ENCODE measurements at places on chromosomes 6 and 20. TPM values are rescaled to one million over a fixed set of nuclear protein-coding genes. Genes with fewer than 3 reads are reported as not detected.

TRDN gene
- polyA plus RNA-seq = 2.7 TPM

SLC32A1 gene
- polyA plus RNA-seq = 1.4 TPM

HDGFL1 gene
- polyA plus RNA-seq = not detected

STAU1 gene
- 125 TPM for polyA plus RNA-seq

CALHM4 gene
- polyA plus RNA-seq = 1.3 TPM

PSORS1C1 gene
- polyA plus RNA-seq = 0.40 TPM

HLA-DOB gene
- polyA plus RNA-seq = 0.26 TPM

METTL24 gene
- polyA plus RNA-seq = 14.4 TPM

ERVFRD-1 gene
- polyA plus RNA-seq = 0.08 TPM

MCUR1 gene
- polyA plus RNA-seq = 63.1 TPM

SIGLEC1 gene
- 0.72 TPM for polyA plus RNA-seq

POU3F2 gene
- 0.08 TPM for polyA plus RNA-seq

ADGRF5 gene
- polyA plus RNA-seq = 31.0 TPM

SLC17A9 gene
- 1.1 TPM for polyA plus RNA-seq

TBX18 gene
- 6.6 TPM for polyA plus RNA-seq

SNX21 gene
- polyA plus RNA-seq = 10.3 TPM

CLPSL1 gene
- polyA plus RNA-seq = 0.94 TPM

PNPLA1 gene
- 2.1 TPM for polyA plus RNA-seq

WFDC12 gene
- polyA plus RNA-seq = not detected

PHF1 gene
- 65.1 TPM for polyA plus RNA-seq

LPA gene
- polyA plus RNA-seq = 0.32 TPM

SLC17A2 gene
- polyA plus RNA-seq = 0.58 TPM

FITM2 gene
- polyA plus RNA-seq = 8.2 TPM

C6orf52 gene
- 4.0 TPM for polyA plus RNA-seq

GGTLC1 gene
- not detected for polyA plus RNA-seq

CD40 gene
- 5.8 TPM for polyA plus RNA-seq

MUC21 gene
- polyA plus RNA-seq = not detected

CST2 gene
- not detected for polyA plus RNA-seq

HSPA1B gene
- polyA plus RNA-seq = 112 TPM

CTNNBL1 gene
- 51.1 TPM for polyA plus RNA-seq

PDE7B gene
- 8.7 TPM for polyA plus RNA-seq

CPXM1 gene
- polyA plus RNA-seq = 257 TPM

CLIC5 gene
- 233 TPM for polyA plus RNA-seq

POM121L2 gene
- polyA plus RNA-seq = not detected

NOTCH4 gene
- 13.2 TPM for polyA plus RNA-seq

BEND3 gene
- 9.0 TPM for polyA plus RNA-seq

CAP2 gene
- polyA plus RNA-seq = 15.8 TPM

SOX18 gene
- 5.6 TPM for polyA plus RNA-seq

DEFB115 gene
- polyA plus RNA-seq = not detected

AGER gene
- polyA plus RNA-seq = 15.8 TPM

ITCH gene
- polyA plus RNA-seq = 55.1 TPM

BNIP5 gene
- 0.20 TPM for polyA plus RNA-seq

POLR1H gene
- 46.4 TPM for polyA plus RNA-seq

FERMT1 gene
- polyA plus RNA-seq = 3.5 TPM
